Stimulated activated CD8-positive, alpha-beta memory T cell treated with anti-CD3 and anti-CD28 coated beads, Interleukin-4, amount 100 ng/mL, for 4 hours (primary cell): ENCODE measurements at places on chromosomes 3 and 15.

DNA sequence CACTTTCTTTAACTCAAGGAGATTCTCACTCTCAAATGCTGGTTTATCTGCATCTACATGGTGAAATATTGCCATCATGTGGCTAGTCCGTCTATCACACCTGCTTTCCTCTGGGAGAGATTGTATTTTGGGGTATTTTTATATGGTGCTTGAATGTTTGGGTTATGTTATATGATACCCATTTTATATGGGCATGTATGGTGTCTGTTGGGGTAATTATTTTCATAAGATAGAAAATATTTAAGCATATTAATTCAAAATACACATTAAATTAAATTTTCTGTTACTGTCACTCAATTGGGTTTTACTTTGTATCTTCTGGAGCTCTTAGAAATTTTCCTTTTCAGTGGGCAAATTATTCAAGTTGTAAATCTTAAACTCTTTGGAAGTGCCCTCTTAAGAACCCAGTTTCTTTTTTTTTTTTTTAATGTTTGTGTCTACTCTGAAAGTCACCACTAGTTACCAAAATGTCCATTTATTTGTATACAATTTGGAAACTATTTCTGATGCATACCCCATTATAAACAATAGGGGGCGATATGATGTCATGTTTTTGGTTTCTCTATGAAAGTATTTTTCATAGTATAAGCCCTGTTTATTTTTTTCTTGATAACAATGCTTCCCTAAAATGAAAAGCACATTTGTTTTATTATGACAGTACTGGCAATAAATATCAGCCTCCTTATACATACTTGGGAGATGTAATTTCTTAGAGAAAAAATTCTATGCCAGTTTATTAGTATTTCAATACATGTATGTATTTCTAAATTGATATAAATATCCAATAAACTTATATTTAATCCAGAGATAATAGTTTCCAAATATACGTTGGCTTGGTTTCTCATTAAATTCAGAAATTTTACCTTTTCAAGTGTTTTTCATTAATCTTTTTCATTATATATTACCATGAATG, 36.1 kb upstream of the PLSCR5 start:
- DNase-seq: no peak

DNA sequence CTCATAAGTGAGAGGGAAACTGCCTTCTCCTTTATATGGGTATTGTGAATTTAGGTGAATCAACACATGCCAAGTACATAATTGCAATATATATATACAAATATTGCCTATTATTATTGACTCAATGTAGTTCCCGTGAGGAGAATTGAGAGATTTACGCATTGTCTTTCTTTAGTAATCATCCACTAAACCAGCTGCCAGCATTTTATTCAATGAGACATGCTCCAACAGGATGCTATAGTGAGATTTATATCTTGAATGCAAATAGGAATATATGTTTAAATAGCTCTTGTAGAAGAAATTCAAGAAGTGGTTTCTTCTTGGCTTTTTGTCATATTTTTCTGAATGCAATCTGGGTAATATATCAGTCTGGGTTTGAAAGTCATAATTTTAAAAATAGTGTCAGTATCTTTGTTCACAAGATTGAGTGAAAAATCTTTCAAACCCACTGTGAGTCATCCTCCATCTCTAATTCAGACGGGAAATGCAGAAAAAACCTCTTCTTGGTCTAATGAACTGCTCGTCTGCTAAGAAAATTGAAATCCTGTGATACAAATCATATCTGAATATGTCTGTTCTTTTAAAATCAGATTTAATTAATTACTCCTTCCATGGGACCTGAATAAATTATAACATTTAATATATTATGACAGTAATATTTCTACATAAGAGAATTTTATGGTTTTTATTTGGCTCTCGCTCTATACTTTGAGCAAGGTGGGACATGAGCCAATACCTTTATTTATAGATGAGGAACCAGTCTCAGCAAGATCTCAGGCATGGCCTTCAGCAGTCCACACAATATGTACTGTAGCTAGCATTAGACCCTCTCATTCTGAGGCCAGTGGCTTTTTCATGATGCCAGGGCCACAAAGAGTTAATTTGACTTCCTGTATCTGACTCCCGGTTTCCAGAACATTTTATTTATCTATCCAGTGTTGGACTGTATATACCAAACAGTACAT, 516.0 kb downstream of the GABRG3 start:
- no peak for DNase-seq

DNA sequence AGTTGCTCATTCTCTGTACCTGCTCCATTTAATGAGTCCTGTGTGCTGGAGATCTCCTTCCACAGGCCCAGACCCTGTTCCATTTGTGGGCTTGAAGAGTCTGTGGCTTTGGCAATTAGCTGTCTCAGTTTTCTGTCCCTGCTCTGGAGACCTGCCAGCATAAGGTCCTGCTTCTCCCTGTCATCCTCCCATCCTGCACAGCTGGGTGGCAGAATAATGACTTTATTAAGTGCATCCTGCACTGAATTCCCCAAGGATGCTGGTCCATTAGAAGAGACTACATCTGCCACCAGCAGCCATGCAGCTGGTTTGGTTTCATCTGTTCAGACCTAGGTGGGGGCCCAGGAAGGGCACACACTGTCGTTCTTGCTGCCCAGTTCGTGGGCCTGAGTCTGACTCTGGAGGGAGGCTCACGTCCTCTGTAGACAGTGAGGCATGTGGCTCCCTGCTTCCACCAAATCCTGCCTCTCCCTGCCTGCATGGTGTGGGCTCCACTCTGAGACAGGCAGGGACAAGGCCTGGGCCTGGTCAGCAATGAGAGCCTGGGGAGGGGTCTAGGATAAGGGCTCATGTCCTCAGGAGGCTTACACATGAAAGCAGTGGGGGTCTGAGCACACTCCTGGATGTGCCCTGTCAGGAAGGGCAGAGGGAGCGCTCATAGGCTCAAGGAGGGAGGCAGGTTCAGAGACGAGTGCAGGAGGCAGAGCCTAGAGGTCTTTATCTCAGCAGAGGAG, 78.4 kb upstream of the PRR23E start:
- no peak for DNase-seq

- no peak for DNase-seq
Measured at GRCh38 chr3:126638790-126639189, 16.1 kb downstream of the TXNRD3 start.

GRCh38 chr15:63052961-63053698, 10.6 kb downstream of the TPM1 start:
- no peak for DNase-seq

DNA sequence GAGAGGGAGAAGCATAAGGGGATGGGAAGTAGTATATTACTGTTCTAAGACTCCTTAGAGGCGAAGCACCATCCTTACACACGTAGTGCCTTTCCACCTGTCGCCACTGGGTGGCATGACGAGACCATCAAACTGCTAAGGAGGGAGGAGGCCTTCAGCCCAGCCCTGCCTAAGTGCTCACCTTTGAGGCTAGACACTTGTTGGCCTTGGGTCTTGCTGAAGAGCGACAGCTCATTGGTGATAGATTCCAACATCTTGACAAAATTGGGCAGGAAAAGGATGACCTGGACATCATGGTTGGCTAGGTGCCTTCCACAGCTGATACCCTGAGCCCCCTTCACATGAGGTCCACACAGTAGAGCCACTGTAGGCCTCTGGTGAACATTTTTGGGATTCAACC, 19.6 kb downstream of the CLK3 start:
- DNase-seq: peak; percentile 40

DNA sequence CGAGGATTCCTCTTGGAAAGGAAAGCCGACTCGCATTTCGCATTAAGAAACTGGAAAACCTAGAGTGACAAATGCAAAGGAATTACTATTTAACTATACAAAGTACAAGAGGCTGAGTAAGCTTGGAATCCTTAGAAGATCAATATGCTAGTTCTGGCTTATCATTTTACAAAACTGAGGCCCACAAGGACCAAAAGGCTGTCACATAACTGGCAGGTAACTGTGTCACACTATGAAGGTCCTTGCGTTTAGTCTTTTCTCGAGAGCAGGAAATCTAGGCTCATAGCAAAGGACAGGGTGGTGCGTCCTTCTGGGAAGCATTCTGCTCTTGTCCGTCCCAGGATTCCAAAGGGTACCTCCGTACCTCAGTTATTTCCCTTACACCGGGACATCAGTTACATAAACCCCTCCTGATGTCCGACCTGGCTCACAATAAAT, 629 bp downstream of the RPL24 start:
- DNase-seq: no peak

- DNase-seq: no peak
Measured at GRCh38 chr3:184769382-184770170, 42.4 kb upstream of the VPS8 start.

DNA sequence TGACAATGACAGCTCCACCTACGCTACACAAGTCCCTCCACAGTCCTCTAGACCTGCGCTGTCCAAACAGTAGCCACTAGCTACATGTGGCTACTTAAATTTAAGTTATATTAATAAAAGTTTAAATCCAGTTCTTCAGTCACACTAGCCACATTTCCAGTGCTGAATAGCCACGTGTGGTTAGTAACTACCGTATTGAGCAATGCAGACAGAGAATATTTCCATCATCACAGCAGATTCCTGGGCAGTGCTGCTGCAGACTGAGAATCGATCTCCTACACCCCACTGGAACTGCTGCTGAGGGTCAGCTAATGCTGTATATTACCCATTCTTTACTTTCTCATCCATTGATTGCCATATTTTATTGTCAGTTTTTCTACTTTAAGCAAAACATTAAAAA, 40.9 kb downstream of the HDC start:
- no peak for DNase-seq

DNA sequence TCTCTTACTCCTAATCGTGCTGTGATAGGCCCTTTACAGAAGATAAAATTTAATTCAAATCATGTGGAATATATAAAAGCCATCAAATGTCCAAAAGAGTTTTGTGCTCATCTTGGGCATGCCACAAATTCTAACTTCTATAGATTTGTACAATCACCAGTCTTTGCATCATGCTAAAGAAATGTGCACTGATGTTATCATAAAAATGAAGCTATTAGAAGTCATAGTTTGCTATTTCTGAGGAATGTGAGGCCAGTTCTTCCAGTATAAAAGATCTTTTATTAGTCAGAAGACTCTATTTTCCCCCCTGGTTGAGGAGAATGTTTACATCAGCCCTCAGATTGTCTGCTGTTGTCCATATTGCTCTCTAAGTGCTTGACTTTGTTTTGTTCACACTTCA, 2.1 kb upstream of the ANXA2 start:
- DNase-seq: no peak
